ENCODE measurements at places on chromosomes 4 and X.
A peak's percentile ranks its signal among the peaks of the same experiment; 100 is the strongest.

GRCh38 chrX:105754286-105754964 is 67.9 kb upstream of the NRK start:
- no peak for DNase-seq

DNA sequence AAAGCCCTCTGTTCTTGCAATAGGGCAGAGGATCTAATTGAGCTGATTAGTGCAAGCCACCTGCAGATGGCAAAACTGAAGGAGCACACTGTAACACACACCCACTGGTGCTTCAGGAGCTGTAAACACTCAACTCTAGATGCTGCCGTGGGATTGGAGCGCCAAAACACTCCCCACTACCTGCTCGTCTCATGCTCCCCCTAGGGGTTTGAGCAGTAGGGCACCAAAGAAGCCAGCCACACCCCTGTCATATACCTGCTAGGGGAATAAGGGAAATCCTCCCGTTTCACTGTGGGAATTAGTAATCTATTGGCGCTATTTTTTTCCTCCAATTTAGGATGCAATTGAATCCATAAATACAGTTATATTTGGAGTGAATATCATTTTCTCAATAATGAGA is 360.2 kb downstream of the GLUD2 start:
- no peak for DNase-seq

GRCh38 chr4:6955261-6955911 is 45.8 kb downstream of the TBC1D14 start:
- no peak for DNase-seq

DNA sequence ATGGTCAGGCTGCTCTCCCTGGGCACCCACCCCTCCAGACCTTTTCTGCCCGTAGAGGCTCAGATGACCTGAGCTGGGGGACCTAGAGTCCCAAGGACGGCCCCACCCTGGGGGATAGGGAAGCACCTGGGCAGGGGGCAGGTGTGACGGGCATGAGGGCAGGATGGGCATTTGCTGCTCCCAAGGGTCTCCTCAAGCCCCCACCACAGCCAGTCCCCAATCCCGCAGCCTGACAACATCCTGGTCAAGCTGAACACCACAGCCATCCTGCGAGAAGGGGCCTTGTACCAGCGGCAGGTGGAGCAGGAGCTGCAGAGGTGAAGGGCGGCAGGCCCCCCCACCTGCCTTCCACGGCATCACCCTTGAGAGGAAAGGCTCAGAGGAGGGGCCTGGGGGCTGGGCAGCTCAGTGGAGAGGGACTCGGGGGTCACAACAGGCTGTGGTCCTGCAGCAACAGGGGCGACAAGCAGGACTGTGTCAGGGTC is 17.8 kb upstream of the RNF4 start:
- DNase-seq = no peak

- no peak for DNase-seq
These were observed 1473.4 kb downstream of the RPA4 start for GRCh38 chrX:98357146-98357545.

GRCh38 chrX:71547339-71547738 is 14.4 kb downstream of the OGT start:
- no peak for DNase-seq

- DNase-seq = no peak
These were observed 11.8 kb upstream of the FAM53A start for GRCh38 chr4:1695913-1696312.

GRCh38 chrX:1274786-1275185 is 6.2 kb downstream of the CSF2RA start:
- no peak for DNase-seq

DNA sequence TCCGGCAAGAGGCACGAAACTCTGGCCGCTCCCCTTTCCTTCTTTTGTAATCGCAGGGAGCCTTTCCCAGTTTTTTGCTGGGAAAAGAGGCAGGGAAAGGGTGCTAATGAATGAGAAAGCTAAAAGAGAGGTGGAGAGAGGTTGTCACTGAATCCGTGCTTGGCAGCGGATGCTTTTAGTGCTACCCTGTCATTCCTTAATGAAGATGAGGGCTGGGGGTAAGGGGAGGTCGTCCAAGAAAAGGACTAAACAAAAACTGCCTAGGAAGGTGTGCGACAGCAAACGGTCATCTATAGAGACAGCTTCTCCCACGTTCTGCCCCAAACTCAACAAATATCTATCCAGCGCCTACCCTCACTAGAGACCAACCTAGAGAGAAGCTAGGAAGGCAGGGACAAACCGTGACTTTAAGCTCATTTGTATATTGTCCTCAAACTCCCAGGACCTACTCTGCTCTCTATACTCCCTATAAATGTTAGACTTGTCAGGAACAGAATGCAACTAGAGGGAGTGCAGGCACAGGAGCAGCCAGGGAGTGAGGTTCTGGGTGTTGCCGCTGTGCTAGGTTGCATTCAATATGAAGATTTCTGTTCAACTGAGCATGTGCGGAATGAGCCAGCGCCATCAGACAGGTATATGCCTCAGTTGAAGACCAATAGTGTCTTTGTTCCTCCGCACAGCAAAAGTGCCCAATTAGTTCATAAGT is 777 bp upstream of the CASK start:
- no peak for DNase-seq

GRCh38 chrX:102515975-102516941 is at the start of gene TMSB15A:
Gene TMSB15A, minus strand, starts transcription at chrX:102516739.
- no peak for DNase-seq

GRCh38 chrX:19955306-19955705 is 35.6 kb downstream of the BCLAF3 start:
- no peak for DNase-seq

- DNase-seq = no peak
These were observed 100.2 kb downstream of the TSPAN7 start for GRCh38 chrX:38661561-38661960.

- DNase-seq = no peak
These were observed 4.6 kb upstream of the HAUS3 start for GRCh38 chr4:2246384-2247127.

GRCh38 chrX:13721819-13722519 is 12.5 kb downstream of the TRAPPC2 start:
- peak; percentile 7 for DNase-seq
